NCI-H2107 (cell line): ENCODE measurements at places on chromosomes 16 and 17.

- DNase-seq, result no peak
Observed at GRCh38 chr17:33506889-33507650, 214.0 kb upstream of the ASIC2 start.

GRCh38 chr17:42346481-42346880 is 41.8 kb downstream of the STAT3 start:
- DNase-seq, result no peak

GRCh38 chr16:22787466-22788192 is 26.3 kb upstream of the HS3ST2 start:
- DNase-seq, result no peak

- no peak for DNase-seq
Observed at GRCh38 chr17:80151333-80151732, 4.4 kb upstream of the EIF4A3 start.

DNA sequence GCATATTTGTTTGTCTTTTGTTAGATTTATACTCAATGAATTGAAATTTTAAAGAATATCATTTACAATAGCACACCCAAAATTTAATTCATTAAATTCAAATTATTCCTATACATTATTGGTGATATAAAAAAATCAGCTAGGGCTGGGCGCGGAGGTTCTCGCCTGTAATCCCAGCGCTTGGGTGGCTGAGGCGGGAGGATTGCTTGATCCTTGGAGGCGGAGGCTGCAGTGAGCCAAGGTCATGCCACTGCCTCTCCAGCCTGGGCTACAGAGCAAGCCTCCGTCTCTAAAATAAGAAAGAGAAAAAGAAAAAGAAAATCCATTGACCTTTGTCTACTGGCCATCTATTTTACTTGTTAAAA is 4.5 kb upstream of the PRDM7 start:
- no peak for DNase-seq

DNA sequence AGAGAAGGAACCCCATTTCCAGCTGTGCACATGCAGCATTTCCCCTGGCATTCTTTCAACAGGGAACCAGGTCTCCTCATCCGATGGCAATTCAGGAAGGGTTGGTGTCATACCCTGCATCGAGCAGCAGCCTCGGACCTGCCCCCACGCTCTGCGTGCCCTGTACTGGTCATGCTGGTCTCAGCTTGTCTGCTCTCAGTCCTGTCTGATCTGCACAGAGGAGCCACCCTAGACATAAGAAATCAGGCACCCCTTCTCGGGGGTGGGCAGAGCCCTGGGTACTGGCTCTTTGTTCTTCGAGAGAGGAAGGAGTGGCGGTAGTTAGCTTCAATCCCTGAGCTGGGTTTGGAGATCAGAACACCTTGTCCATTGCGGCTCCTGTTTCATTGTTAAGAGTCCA is 162.0 kb upstream of the RPH3AL start:
- no peak for DNase-seq

DNA sequence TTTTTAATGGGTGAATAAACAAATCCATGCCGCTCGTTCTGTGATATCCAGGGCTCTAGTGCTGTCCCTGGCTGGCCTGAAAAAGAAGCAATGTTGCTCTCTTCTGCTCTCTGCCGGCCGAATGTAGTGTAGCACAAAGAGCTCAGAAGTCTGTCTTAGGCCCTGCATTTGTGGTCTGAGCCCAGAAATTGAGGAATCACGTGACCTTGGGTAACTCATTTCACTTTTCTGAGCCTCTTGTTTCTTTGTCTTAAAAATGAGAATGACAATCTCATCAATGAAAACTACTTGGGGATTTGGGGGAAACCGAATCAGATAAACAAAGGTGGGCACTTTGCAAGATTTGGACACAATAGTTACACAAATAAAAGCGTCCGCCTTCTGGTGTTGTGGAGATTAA is 381.6 kb upstream of the ASIC2 start:
- DNase-seq, result no peak

GRCh38 chr16:2987833-2988232 is 7.6 kb upstream of the PKMYT1 start:
- no peak for DNase-seq

DNA sequence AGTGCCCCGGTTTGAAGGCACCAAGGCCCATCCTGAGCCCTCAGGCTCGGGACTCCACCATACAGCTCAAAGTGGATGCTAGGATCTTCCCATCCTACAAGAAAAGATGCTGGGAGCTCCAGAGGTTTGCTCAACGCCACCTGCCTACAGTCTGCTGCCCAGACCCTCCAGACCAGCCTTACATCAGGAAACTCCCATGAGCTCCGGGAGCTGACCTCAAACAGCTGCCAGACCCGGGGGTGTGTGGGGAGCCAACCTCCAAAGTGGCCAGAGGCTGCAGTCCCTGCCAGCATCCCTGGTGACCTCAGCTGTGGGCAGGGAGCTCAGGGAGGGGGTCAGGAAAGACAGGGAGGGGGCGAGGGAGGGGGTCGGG is 43.8 kb downstream of the C16orf82 start:
- DNase-seq, result no peak

DNA sequence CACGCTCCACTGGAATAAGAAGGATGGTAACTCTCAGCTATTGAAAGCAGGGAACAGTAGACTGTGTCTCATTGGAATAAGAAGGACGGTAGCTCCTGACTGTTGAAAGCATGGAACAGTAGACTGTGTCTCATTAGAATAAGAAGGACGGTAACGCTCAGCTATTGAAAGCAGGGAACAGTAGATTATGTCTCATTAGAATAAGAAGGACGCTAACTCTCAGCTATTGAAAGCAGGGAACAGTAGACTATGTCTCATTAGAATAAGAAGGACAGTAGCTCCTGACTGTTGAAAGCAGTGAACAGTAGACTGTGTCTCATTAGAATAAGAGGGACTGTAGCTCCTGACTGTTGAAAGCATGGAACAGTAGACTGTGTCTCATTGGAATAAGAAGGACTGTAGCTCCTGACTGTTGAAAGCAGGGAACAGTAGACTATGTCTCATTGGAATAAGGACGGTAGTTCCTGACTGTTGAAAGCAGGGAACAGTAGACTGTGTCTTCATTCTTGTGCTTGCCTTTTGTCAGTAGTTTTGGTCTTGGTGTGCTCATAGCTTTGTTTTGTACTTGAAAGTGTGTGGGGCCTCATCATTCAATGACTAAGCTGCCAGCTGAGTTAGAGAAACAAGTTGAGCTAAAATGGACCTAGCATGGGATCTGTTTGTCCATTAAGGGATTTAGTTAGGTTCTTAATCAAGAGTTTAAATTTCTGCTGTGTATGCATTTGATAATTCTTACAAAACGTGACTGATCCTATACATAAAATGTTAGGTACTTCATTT is 58.5 kb downstream of the BANP start:
- no peak for DNase-seq

- no peak for DNase-seq
Observed at GRCh38 chr17:64648234-64648633, 13.9 kb downstream of the SMURF2 start.

- DNase-seq, result no peak
Observed at GRCh38 chr16:57830890-57831484, 28.7 kb upstream of the KIFC3 start.

DNA sequence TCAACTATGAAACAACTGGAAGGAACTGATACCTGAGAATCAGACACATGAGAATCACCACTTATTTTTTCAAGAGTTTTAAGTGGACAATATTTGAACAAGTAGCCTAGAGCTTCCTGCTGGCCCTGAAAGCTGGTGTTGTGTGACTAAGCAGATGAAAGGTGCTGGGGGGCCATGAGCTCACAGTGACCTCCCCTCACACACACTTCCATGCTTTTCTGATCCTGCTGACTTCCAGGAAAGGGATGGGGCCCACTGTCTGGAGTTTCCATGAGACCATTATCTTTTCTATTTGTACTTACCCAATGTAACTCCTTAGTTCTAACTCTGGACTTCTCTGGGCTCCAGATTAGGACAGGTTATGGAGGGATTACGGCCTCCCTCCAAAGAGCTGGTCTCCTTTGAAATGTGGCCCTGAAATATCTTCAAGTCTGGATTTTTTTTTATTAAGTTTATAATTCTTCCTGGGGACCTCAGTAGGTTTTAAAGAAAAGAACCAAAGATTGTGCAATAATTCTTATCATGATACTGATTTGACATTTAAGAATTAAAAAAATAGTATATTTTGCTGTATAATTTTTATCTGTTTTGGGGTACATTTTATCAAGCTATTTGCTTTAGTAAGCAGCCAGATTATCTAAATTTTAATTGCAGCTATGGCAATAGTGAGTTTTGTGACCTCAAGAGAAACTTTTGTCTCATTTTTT is 4.9 kb downstream of the CAPNS2 start:
- DNase-seq, result no peak

GRCh38 chr16:2473446-2473926 is 1.4 kb upstream of the TBC1D24 start:
- DNase-seq, result no peak

DNA sequence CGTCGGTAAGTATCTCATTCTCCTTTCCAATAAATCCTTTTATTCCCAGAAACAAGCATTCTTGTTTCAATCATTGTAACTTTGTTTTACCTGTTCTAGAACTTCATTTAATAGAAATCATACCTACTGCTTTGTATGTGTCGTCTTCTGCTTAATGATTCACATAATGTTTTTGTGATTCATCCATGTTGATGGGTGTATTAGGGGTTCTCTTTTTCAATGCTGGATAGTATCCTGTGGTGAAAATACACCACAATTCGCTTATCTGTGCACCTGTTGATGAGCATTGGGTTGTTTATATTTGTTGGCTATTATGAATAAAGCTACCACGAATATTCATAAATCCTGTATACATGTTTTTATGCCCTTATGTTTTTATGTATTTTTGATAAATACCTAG is 703.2 kb downstream of the MAF start:
- DNase-seq, result no peak

DNA sequence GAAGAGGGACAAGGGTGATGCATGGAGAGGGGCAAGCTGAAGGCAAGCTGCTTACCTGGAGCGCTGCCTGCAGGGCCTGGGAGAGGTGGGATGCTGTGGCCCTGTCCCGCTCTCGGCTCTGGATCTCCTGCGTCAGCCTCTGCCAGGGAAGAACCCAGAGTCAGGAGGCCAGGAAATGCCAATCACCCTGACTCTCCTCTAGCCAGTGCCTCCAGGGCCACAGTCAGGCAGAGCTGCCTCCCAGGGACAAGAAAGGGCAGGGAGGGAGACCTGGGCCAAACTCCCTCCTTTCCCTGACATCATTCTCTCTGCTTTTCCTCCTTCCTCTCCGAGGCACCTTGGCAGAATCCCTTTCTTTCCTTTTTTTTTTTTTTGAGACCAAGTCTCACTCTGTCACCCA is 11.3 kb downstream of the CDK3 start:
- DNase-seq, result no peak

DNA sequence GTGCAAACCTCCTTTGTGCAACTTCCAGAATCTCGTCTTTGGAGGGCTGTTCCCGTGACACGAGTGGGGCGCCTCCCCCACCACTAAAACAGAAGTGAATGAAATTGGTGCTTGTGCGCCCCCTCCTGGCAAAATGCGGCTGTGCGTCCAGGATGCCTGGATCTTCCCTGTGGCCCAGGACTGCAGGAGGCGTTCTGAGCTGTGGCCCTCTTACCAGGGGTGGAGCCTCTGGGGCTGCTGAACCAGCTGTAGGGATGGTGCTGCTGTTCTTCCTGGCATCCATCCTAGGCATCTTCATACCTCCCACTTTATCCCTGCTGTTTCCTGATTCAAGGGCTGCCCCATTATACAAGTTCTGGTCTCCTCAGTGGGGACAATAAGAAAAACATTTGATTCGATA is 18.5 kb upstream of the NAGLU start:
- DNase-seq, result no peak

- no peak for DNase-seq
Observed at GRCh38 chr17:67500261-67500660, 123.2 kb downstream of the PITPNC1 start.

DNA sequence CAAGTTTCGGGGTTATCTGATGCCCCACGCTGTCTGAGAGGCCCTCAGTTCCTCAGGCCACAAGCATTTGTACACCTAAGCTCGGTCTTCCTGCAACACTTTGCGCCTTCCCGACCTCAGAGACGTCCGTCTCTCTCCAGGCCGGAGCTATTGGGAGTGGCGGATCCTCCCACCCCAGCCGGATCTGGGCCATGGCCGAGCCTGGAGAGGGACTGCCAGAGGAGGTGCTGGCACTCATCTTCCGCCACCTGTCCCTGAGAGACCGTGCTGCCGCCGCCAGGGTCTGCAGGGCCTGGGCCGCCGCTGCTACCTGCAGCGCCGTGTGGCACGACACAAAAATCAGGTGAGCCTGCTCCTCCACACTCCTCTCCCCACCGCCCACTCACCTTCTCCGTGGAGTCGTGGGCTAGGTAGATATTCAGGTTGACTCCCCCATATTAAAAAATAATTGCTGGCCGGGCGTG is 1.9 kb downstream of the FBXL8 start:
- no peak for DNase-seq

DNA sequence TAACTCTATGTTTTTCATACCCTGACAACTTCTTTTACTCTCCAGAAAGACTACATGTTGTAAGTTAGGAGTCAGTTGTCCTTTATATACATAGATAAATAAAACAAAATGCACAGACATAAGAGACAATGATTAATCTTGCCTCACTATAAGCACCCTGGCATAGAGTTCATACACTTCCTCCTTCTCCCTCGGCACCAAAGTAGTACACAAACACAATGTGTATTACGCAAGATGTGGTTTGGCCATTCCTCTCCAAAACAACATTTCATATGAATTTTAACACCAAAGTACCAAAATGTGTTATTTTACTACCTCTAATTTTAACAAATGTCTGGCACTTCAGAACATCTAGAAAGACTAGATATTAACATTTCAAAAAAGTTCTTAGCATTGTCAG is 17.2 kb upstream of the SLFN11 start:
- no peak for DNase-seq
